ENCODE measurements at places on chromosomes 6 and 20. TPM values are rescaled to one million over a fixed set of nuclear protein-coding genes. Genes with fewer than 3 reads are reported as not detected.

DNA sequence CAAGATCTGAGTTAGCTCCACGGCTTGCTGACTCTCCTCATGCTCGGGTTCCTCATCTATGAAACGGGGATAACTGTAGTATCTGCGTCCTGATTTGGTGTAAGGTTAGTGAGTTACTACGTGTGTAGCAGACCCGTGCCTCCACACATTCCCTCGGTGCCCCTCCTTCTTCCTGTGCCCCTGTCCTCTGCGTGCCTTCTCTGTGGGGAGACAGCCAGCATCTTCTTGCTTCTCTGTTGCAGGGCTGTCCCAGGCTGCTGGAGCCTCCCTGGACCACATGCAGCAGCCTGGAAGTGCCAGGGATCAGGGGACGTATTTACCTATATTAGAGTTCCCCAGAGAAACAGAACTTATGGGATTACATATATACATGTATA lies 128.6 kb upstream of the PRND start:
- no peak for DNase-seq

DNA sequence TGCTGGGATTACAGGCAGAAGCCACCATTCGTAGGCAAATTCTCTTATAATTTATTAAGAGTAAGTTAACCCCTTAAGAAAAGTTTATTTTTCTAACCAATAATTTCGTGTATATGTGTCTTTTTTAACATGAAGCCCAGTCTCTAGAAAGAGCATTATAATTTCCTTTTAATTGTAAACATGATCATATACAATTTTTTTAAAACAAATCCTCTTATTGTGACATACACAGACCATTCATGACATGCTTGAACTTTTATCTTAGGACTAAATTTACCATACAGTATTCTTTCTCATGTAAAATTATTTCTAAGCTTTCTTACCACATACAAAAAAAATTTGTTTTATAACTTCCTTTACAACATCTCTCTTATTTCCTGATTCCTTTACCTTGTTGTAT lies 6.7 kb downstream of the ACOT13 start:
- no peak for DNase-seq

DNA sequence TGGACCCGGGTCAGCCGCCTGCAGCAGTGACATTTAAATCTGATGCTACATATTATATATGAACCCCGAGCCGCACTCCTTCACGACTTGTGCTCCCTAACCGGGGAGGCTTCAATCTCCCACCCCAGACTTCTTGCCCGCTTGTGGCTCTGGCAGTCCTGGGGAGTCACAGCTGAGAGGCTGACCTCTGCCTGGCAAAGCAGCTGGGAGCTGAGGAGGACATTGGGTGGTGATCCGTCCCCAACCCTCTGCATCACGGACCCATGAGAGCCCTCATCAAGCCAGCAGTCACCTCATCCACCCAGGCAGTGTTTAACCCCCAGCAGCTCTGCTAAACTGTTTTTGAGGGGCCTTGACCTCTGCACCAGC lies 33.7 kb upstream of the CDH22 start:
- DNase-seq: no peak

GRCh38 chr6:159301810-159302593 lies 132.8 kb downstream of the FNDC1 start:
- no peak for DNase-seq

DNA sequence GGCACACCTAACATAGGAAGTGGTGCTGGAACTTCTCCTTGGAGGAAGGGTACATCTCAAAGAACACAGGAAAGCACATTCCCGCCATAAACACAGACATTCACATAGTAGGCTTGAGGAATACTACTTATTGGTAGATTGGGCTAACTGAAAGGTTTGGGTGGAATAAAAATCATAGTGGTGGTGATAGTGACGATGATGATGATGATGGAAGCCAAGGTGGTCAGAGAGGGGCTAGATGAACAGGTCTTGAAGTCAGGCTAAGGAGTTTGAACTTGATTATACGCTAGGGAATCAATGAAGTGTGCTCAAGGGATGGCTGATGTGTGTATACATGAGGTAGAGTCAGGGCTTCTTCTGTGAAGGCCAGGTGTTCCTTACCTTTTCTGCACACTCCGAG lies 12.0 kb upstream of the PLEKHG1 start:
- DNase-seq: no peak

GRCh38 chr6:151870375-151870774 lies 62.9 kb downstream of the ESR1 start:
- DNase-seq: no peak

DNA sequence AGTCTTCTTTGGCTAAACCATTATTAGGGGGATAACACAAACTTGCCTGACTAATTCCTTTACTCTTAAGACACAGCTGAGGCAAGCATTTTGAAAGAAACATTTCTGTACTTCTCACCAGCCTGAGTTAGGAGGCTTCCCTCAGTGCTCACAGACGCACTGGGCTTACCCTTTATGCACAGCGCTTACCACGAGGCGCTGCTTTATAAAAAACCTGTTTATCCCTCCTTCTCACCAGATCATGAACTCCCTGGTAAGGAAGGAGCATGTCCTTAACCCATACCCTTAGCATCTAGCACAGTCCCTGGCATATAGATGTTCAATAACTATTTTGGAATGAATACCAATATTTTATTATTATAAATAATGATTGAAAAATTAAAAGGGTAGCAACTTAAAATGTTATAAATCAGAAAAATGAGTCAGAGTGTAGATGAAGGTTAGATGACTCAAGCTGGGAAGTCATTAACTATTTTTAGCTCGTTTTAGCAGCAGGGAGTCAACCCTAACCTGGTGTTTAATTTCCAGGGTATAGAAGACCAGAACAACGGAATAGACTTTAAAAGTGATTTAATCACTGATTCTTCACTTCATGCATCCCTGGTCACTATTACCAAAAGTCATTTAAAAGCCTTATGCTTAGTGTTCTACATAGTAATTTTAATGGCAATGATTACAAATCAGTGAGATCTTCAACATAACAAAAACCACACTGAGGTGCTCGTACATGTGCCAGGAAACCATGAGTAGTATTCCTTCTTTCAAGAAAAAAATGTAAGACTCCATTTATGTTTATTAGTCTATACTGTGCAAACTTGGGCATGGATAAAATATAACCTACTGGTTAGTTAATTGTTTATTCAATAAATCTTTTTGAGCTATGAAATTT lies 4.1 kb upstream of the TPD52L1 start:
- no peak for DNase-seq

DNA sequence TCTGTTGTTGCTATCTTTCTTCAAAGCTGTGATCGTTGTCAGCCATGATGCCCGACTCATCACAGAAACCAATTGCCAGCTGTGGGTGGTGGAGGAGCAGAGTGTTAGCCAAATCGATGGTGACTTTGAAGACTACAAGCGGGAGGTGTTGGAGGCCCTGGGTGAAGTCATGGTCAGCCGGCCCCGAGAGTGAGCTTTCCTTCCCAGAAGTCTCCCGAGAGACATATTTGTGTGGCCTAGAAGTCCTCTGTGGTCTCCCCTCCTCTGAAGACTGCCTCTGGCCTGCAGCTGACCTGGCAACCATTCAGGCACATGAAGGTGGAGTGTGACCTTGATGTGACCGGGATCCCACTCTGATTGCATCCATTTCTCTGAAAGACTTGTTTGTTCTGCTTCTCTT lies 19.3 kb downstream of the ABCF1 start:
- no peak for DNase-seq

DNA sequence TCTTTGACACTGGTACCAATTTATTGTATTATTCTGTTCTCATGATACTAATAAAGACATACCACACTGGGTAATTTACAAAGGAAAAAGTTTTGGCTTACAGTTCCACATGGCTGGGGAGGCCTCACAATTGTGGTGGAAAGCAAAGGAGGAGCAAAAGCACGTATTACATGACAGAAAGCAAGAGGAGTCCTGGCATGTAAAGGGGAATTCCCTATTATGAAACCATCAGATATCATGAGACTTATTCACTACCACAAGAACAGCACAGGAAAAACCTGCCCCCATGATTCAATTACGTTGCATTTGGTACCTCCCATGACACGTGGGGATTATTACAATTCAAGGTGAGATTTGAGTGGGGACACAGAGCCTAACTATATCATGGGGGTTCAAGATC lies 43.4 kb downstream of the SLC22A2 start:
- no peak for DNase-seq

DNA sequence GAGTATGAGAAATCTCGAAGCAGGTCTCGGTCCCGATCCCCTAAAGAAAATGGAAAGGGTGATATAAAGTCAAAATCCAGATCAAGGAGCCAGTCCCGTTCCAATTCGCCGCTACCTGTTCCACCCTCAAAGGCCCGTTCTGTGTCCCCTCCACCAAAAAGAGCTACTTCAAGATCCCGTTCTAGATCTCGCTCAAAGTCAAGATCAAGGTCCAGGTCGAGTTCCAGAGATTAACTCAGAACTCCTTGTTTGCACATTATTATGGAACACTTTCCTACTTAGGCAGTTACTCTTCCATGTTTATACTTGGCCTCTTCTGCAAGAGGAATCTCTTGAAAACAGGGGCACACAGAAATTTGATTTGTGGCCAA lies 3.1 kb downstream of the SRSF6 start:
- DNase-seq: no peak

GRCh38 chr20:40524071-40524470 lies 165.0 kb downstream of the MAFB start:
- DNase-seq: no peak

Gene PRKN
- 0.47 TPM for polyA plus RNA-seq

Gene MRS2
- 10.1 TPM for polyA plus RNA-seq

Gene JPH2
- polyA plus RNA-seq: not detected

Data from liver (tissue), 10 donors.